ENCODE measurements at places on chromosomes 5 and 9.
A peak's percentile ranks its signal among the peaks of the same experiment; 100 is the strongest.

DNA sequence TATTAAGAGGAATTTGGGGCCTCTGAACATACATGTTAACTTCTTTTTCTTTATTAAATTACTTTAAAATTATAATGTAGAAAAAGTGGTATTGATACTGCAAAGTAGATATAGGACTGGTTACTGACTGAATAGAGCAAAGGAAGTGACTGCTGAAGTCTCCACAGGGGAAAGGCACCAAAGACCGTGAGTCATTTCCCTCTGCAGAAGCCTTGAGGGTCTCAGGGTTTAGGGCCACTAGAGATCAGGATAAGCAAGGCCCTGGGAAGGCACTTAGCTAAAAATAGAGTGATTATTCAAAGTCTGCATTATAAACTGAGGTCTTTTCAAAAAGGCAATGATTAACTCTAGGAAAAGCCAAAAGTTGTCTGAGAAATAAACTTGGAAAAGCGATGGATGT is 44.7 kb upstream of the ITGA1 start:
- DNase-seq, result peak; percentile 32

DNA sequence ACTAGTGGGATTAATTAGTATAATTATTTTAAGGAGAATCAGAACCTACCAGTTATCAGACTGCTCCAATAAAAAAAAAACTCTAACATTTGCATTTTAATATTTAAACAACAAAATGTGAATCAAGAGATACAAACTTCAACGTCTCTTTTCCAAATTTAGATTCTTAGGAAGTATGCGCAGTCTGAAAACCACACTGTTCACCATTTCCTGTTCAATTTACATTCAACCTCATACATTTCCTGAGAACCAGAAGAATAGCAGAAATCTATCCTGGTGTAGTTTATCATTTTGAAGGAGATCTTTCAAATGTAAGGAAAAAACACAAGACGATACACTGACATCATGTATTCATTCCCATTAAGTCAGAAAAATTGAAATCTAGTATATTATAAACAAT is 869.2 kb downstream of the EFNA5 start:
- DNase-seq, result no peak

DNA sequence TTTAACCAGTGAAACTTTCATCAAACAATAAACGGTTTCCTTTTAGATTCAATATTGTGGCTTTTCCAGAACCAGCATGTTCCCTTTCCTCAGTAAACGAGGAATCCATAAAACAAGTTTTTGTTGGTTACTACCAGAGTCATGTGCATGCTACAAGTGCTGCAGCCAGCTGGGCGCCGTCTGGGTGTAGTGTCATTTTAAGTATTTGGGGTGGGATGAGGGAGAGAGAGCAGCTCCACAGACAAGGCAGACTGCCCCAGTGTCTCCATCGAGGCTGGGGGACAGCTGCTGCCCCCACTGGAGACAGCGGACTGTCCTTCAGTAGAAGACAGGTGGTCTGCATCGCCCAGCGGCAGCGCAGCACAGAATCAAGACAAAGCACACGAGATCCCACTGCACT is 17.3 kb downstream of the ARPC5L start:
- DNase-seq, result no peak

- DNase-seq, result no peak
Observed at GRCh38 chr5:83101514-83101913, 24.2 kb downstream of the XRCC4 start.

DNA sequence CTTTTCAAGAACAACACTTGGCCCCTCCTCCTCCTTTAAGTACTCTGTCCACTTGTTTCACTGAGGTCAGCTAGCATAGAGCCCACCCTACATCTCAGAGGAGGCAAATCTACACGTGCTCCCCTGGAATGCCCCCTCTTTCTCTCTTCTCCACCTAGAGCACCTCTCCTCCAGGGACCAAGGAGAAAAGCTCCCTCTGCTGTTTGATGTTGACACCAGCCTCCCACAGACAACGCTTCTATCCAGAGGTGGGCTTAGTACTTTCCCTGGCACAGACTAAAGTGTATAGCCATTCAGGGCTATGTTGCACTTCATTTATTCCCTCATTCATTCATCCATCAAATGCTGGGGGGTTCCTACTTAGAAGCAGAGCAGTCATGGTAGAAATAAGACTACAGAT is 68.2 kb upstream of the TAF1L start:
- DNase-seq, result no peak

- DNase-seq, result no peak
Observed at GRCh38 chr9:79334711-79335110, 237.1 kb upstream of the TLE4 start.

DNA sequence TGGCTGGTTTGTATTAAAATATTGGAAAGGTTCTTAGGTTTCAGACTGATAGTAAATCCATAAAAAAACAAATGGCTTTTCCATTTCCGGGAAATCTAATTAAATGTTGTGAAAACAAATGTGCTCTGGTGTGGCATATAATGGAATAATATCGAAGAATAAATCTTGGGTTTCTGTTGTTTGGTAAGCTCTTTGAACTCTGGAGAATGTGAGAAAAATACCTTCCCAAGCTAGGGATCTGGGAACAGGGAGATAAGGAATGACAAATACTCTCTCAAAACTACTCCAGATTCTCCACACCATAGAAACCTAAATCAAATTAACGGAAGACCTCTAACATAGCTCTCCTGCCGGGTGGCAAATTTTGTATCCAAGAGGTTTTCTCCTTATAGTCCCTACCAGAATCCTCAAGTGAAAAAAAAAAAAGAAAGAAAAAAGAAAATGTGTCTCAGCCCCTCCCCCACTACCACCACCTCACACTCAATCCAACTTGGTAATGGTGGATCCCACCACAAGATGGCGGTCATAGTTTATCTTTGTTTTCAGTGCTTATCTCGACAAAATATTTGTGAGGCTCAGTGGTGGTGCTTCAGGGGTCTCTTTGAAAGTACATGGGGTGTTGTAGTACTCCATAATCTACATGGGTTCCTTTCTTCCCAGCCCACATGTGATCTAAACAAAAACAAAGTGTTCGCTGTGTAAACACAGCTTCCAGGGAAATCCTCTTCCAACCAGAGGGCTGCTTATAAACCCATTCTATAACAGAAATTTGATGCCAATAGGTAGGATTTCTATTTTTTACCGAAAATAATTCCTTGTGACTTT is 54.5 kb upstream of the FST start:
- no peak for DNase-seq

GRCh38 chr9:61670616-61671015 is 480.8 kb downstream of the SPATA31A7 start:
- DNase-seq, result no peak

- no peak for DNase-seq
Observed at GRCh38 chr5:87653242-87653641, 240.5 kb upstream of the CCNH start.

GRCh38 chr5:168601972-168602371 is 22.8 kb upstream of the PANK3 start:
- no peak for DNase-seq

DNA sequence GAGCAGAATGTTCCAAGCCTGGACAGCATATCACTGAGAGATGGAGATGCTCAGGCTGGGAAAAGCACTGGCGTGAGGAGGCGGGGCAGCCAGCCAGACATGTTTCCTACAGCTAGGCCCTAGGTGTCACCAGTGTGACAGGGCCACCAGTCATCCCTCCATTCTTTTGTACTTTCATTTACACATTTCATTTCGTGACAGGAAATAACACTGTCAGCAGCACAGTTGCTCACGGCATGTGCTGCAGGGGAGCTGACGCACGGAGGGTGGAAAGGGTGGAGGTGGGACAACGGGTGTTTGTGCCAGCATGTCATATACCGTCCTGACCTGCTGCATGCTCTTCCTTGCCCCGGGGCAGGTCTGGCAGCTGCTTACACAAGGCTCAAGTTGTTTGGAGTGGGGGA is 14.8 kb upstream of the CEMIP2 start:
- DNase-seq, result no peak

GRCh38 chr5:31328040-31328733 is 134.7 kb downstream of the CDH6 start:
- no peak for DNase-seq

DNA sequence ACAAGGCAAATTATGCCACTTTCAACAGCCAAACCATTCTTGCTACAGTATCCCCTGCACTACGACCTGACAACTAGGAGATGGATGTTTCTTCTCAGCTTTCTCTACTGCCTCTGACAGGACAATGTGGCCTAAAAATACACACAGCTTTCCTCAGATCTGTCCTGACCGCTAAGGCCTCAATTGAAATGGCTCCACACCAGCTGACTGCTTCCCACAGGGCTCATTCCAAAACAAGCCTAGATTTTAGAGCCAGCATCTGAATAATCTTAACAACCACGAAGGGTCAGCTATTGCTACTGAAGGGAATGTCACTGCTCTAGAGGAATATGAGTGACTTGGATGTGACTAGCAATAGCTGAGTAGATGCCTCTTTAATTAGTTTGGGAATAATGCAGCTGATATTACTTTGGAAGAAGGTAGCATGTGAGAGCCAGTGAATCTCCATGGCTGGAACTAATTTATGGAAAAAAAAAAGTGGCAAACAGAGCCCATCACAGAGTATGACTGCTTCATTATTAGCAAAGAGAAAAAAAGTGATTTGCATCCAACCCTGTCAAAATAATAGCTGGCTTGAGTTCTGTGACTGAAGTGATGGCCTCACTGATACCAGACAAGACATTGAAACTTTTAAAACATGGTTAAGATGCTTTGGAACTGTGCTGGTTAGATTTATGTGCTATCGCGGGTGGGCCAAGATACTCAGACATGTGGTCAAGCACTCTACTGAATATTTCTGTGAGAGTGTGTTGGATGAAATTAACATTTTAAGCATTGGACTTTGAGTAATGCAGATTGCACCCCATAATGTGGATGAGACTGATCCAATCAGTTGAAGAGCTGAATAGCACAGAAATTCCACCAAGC is 450.2 kb downstream of the NR2F1-AS1 start:
- peak; percentile 62 for DNase-seq

DNA sequence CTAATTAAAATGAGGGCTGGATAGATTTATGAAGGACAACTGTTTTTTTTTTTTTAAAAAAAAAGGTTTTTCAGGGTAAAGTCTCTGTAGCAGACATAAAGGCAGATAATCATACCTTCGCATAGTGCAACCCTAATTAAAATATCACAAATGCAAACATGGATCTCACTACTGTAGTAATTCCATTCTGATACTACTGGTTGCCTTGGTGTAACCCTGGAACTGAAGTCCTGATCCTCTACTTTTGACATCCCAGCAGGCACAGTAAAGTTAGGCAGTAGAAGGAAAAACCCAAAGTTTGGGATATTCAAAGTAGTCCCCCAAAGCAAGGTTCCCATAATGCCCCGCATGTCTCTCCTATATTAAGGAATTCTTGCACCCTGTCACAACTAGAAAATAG is 19.6 kb downstream of the RFX3 start:
- DNase-seq, result no peak

DNA sequence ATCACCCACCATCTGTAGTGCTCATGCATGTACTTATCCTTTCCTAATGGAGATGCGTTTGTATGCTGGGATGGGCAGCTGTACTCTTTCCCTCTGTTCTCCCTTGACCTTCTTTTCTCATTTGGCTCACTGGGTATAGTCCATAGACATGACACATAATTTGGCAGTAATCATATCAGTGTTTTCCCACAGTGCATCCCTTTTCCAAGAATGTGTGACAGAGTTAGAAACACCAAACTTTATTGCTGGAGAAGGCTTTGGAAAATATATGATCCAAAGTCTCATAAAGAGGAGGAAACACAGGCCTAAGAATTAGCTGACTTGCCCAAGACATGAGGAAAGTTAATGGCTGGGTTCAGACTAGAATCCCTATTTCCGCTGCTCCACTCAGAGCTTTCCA is 1233.4 kb upstream of the DMAC1 start:
- DNase-seq, result no peak

- DNase-seq, result peak; percentile 61
Observed at GRCh38 chr5:150780816-150781221, 2.3 kb downstream of the SMIM3 start.

- no peak for DNase-seq
Observed at GRCh38 chr9:110056062-110056461, 151.9 kb downstream of the C9orf152 start.

DNA sequence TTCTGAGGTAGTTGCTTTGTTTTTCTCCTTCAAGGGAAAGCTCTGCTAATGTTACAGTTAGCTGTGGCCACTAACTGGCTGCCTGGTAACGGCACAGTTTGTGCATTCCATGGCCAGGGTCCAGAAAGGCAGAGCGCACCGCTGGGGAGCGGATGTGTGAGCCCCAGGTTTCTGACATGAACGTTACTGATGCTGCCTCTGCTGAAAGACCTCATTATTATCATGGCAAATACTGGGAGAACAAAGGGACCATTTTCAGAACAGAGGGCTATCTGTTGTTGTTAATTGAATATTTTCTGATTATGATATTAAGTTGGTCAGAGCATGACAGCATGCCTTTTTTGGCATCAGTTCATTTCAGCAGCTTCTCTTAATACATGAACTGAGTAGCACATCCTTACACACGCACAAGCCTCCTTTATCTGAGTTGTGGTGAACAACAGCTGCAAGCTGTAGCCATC is 134.1 kb downstream of the NUDT12 start:
- DNase-seq, result peak; percentile 94

- peak; percentile 40 for DNase-seq
Observed at GRCh38 chr5:139061856-139062255, 136.3 kb downstream of the SIL1 start.

DNA sequence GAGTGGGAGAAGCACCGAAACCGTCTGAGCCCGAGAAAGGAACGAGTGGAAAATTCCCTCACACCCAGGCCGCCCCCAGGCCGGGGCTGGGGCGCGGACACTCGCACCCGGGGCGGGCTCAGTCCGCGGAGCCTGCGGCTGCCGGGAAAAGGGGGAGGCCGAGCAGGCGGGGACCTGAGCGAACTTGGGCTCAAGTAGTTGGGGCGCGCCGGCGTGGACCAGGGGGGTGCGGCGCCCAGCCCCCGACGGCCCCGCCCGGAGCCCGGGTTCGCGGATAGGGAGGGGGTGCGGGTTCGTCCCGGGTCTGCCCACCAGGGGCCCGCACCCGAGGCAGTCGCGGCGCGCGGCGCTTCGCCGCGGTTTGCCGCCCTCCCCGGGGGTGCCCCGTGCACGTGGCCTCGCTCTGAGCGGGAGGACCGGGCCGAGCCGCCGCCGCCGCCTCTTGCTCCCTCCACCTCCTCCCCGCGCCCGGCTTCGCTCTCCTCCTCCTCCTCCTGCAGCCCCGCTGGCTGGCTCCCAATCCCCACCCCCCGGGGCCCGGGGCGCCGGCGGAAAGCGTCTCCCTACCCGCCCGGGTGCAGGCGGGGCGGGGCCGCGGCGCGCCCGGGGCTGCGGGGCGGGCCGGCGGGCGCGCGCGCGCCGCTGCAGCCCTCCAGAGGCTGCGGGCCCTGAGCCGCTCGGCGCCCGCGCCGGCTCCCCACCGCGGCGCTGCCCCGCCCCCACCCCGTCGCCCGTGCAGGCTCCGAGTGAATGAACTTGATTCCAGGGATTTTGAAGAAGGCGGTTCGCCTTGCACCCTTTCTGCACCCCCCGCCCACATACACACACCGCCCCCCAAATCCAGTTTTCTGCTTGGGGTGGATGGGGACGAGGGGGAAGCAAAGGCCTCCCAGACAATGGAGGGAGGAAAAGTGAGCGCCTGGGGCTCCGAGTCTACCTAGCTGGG is 1.3 kb upstream of the NFIB start:
- DNase-seq, result peak; percentile 92

GRCh38 chr9:137556069-137556838 is 4.6 kb downstream of the MRPL41 start:
- peak; percentile 69 for DNase-seq

All from astrocyte of the spinal cord (primary cell).